ENCODE measurements at places on chromosomes 3 and 15.

GRCh38 chr3:101096444-101096843 lies 103.2 kb upstream of the ABI3BP start:
- no peak for DNase-seq
- no peaks in the 10 kb centered on the region for H3K4me1 ChIP-seq
- no peaks in the 10 kb centered on the region for H3K27me3 ChIP-seq
- no peaks in the 10 kb centered on the region for H3K36me3 ChIP-seq

DNA sequence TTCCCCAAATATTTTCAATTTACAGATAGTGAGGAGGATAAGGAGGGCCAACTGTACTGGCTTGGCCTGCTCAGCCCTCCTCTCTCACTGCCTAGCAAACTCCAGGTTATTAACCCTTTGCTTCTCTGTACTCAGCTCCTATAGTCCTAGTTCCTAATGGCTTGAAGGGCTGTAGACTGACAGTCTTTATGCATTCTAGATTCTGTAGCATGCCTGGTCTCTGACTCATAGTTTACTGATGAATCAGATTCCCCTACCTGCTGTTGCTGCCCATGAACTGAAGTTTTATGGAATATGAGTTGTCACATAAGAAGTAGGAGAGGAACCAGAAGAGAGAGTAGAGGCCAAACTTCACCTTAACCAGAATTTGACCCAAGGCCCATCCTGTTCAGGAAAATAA lies 27.1 kb upstream of the MAP3K13 start:
- DNase-seq = peak; percentile 29
- no peaks in the 10 kb centered on the region for H3K36me3 ChIP-seq
- peaks cover 38% of the 10 kb centered on the region for H3K4me1 ChIP-seq
- no peak overlapping the region for H3K4me3 ChIP-seq

DNA sequence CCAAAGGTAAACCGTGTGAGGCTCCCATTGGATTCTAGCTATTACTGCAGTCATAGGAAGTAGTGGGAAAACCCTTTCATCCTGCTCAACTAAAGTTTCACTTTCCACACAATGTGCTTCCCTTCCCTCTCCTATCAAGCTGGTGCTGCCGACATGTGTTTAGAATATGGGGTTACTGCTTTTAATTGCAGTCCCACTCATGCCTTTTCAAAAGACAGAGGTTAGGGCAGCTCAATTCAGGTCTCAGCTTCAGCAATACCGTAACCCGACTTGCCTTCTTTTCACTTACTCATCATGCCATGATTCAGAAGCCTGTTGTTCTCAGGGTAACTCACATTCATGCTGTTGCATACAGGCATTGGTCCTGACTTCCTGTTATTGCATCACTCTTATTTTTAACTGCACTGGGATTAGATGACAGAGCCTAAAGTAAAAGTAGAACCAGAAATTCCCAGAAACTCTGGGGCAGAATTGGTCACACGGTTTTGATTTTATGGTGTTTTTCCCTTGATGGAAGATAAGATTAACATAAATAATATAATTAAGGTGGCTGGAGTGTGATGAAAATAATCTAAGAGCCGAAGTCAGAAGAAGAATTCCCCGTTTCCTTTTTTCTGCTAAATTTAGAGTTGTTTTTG lies 45.7 kb downstream of the C2CD4B start:
- peak; percentile 89 for DNase-seq
- H3K27me3 ChIP-seq = no peaks in the 10 kb centered on the region
- H3K36me3 ChIP-seq = no peaks in the 10 kb centered on the region
- peaks cover 31% of the 10 kb centered on the region for H3K4me1 ChIP-seq
- peak overlapping the region; percentile 67 for H3K27ac ChIP-seq

DNA sequence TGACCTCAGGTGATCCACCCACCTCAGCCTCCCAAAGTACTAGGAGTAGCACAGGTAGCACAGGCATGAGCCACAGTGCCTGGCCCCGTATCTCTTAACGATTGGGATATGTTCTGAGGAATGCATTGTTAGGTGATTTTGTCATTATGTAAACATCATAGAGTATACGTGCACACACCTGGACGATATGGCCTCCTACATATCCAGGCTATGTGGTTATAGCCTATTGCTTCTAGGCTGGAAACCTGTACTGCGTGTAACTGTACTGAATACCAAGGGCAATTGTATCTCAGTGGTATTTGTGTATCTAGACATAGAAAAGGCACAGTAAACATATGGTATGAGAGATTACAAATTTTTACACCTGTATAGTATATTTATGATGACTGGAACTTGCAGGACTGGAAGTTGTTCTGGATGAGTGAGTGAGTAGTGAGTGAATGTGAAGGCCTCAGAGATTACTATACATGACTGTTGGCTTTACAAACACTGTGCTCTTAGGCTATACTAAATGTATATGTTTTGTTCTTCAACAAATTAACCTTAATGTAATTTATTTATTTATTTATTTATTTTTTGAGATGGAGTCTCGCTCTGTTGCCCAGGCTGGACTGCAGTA lies 120.7 kb downstream of the MBNL1 start:
- H3K36me3 ChIP-seq = no peaks in the 10 kb centered on the region
- no peaks in the 10 kb centered on the region for H3K27me3 ChIP-seq
- H3K4me3 ChIP-seq = no peak overlapping the region
- no peak overlapping the region for H3K27ac ChIP-seq

DNA sequence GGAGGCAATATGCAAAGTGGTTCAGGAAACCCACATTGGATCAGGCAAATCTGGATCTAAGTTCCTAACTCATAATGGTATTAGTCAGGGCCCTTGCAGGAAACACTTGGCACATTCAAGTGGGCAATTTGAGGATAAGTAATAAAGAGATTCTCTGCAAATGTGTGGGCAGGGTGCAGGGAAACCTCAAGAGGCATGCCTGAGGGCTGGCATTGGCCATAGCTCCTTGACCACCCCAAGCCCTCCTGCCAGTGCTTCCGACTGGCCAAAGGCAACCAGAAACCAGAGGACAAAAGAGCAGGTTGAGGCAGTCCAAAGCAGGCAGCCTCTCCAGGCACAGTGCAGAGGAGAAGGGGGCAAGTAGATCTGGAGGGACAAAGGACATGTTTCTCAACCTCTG lies 130.8 kb upstream of the SNTN start:
- H3K27ac ChIP-seq = no peak overlapping the region
- no peaks in the 10 kb centered on the region for H3K36me3 ChIP-seq
- no peaks in the 10 kb centered on the region for H3K27me3 ChIP-seq
- H3K4me1 ChIP-seq = no peaks in the 10 kb centered on the region
- DNase-seq = no peak
- no peak overlapping the region for H3K4me3 ChIP-seq

DNA sequence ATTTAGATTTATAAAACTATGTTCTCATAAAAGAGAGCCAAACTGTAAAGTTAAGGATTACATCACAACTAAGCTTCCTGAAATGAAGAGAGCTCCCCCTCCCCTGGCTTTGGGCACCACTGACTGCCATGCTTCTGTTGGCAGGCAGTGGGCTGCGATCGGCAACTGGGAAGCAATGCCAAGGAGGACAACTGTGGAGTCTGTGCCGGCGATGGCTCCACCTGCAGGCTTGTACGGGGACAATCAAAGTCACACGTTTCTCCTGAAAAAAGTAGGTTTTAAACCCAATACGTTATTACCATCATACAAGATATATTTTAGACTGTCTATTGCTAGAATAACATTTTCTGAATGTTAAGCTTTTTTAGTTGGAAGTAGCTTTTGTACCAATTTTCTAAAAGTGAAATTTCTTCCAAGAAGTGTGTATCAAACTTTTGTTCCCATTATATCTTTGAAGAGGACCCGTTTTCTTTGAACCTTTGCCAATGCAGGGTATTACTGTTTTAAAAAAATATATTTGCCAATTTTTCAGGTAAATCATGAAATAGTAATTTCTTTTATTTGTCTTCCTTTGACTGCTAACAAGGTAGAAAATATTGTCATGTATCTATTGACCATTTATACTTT lies 184.1 kb downstream of the ADAMTSL3 start:
- no peaks in the 10 kb centered on the region for H3K4me1 ChIP-seq
- no peaks in the 10 kb centered on the region for H3K27me3 ChIP-seq
- no peak overlapping the region for H3K4me3 ChIP-seq
- no peaks in the 10 kb centered on the region for H3K36me3 ChIP-seq

DNA sequence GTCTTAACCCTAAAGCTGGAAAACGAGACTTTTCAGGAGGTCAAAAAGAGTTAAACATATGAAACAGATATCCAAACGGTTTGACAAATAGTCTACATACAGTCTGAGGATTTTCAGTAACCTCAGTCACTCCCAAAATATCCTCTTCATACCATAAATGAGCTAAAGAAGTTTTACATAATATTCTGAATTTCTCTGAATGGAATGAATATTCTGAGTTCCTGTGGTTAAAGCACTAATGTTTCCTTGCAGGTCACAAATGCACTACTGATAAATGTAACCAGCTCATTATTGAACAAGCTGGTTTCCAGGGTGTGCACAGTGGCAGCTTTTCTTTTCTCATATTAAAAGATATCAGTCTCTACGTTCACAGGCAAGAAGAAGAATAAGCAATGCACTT lies 137.4 kb upstream of the POU1F1 start:
- H3K27ac ChIP-seq = no peak overlapping the region
- no peaks in the 10 kb centered on the region for H3K36me3 ChIP-seq
- H3K4me1 ChIP-seq = no peaks in the 10 kb centered on the region
- no peaks in the 10 kb centered on the region for H3K27me3 ChIP-seq
- H3K4me3 ChIP-seq = no peak overlapping the region

DNA sequence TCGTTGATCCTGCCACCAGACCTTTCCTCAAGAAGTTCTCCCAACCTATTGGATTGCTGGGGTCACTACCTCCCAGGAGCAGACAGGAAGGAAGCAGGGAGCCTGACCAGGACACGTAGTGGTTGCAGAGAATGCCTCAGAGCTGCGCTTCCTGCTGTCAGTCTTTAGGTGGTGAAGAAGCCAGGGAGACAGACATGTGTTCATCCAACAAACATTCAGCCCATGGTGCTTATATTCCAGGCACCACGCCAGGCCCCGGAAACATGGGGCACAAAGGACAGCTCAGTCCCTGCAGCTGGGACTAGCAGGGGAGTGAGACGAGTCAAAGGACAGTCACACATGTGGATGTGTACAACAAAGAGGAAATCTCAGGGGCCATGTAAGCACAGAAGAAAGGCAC lies 26.0 kb upstream of the CORO2B start:
- peaks cover 6% of the 10 kb centered on the region for H3K27me3 ChIP-seq
- peaks cover 14% of the 10 kb centered on the region for H3K4me1 ChIP-seq
- H3K27ac ChIP-seq = no peak overlapping the region
- no peak for DNase-seq
- H3K36me3 ChIP-seq = no peaks in the 10 kb centered on the region

DNA sequence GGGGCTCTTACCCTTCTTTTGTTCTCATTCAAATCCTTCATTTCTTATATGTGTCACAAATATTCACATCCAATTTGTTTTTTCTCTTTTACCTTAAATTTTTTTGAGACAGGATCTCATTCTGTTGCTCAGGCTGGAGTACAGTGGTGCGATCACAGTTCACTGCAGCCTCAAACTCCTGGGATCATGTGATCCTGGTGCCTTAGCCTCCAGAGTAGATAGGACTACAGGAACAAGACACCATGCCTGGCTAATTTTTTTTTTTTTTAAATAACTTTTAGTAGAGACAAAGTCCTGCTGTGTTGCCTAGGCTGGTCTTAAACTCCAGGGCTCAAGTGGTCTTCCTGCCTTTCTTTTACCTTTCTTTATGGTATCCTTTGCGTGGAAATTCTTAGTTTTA lies 66.5 kb downstream of the POLR2M start:
- H3K4me1 ChIP-seq = no peaks in the 10 kb centered on the region
- no peaks in the 10 kb centered on the region for H3K27me3 ChIP-seq
- peak; percentile 50 for DNase-seq
- no peaks in the 10 kb centered on the region for H3K36me3 ChIP-seq
- H3K27ac ChIP-seq = peak overlapping the region; percentile 58

GRCh38 chr3:177144922-177145321 lies 52.4 kb downstream of the TBL1XR1 start:
- H3K27ac ChIP-seq = no peak overlapping the region
- H3K4me3 ChIP-seq = no peak overlapping the region
- peaks cover 15% of the 10 kb centered on the region for H3K4me1 ChIP-seq
- no peaks in the 10 kb centered on the region for H3K36me3 ChIP-seq
- no peaks in the 10 kb centered on the region for H3K27me3 ChIP-seq

- H3K36me3 ChIP-seq = no peaks in the 10 kb centered on the region
- H3K4me3 ChIP-seq = no peak overlapping the region
- no peaks in the 10 kb centered on the region for H3K27me3 ChIP-seq
These were observed 657.1 kb downstream of the GRM7 start for GRCh38 chr3:7518026-7518425.

GRCh38 chr15:24223739-24224138 lies 451.8 kb upstream of the NPAP1 start:
- no peaks in the 10 kb centered on the region for H3K27me3 ChIP-seq
- DNase-seq = no peak
- no peaks in the 10 kb centered on the region for H3K4me1 ChIP-seq

GRCh38 chr15:77858792-77859490 lies 218.6 kb downstream of the TBC1D2B start:
- peak; percentile 29 for DNase-seq
- H3K27me3 ChIP-seq = no peaks in the 10 kb centered on the region
- no peak overlapping the region for H3K4me3 ChIP-seq
- peak overlapping the region; percentile 89 for H3K27ac ChIP-seq
- H3K36me3 ChIP-seq = no peaks in the 10 kb centered on the region

- H3K27ac ChIP-seq = no peak overlapping the region
- peaks cover 3% of the 10 kb centered on the region for H3K36me3 ChIP-seq
- no peaks in the 10 kb centered on the region for H3K27me3 ChIP-seq
These were observed 1.9 kb upstream of the SPG21 start for GRCh38 chr15:64991536-64992135.

DNA sequence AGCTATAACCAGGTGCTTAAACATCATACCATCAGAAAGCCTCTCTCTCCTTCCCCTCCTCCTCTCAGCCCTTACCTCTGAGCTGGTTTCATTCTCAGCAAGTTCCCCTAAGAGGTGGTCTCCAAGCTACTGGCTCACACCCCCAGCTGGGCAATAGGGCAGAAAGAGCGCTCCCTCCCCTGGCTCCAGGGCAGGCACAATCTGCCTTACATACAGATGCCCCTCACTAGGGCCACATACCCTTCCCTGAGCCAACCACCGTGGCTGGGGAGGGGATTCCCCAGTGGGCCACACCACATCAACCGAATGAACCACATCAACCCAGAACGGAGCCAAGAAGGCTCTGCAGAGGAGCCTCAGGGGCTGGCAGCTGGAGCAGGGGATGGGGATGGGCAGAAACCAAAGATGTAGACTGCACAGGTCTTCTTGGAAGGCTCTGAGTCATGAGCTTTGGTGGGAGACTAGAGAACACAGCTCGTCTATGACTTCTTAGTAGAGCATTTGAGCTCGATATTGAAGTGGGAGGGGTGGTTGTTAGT lies 4.6 kb upstream of the FBLN2 start:
- no peak for DNase-seq
- H3K36me3 ChIP-seq = no peaks in the 10 kb centered on the region
- peaks cover 31% of the 10 kb centered on the region for H3K27me3 ChIP-seq
- no peaks in the 10 kb centered on the region for H3K4me1 ChIP-seq
- H3K27ac ChIP-seq = no peak overlapping the region
